Suprapubic skin (tissue), 4 donors: ENCODE measurements at places on chromosomes 1 and 21. TPM values are rescaled to one million over a fixed set of nuclear protein-coding genes. Genes with fewer than 3 reads are reported as not detected.
A peak's percentile ranks its signal among the peaks of the same experiment; 100 is the strongest.

Gene VHLL
- not detected for total RNA-seq

Gene FCRL2
- total RNA-seq = not detected

Gene S100A6
- total RNA-seq = 258 TPM

Gene ZNF593OS
- total RNA-seq = not detected

DNA sequence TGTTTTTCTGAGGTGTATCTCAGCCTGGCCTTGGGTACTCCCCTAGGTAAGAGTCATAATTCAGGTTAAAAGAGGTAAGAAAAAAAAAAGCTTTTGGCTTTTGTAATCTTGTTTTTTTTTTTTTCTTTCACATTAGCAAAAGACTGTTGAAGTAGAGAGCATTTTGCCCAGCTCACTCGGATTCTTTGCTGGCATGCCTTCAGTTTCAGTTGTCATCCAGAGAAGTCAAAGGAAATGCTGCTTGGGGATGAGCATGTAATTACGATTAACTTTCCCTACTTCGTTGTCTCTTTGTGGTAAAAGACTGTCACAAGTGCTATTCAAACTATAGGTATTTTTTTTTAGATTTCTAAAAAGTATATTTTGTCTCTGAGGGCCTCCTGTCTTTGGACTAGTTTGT lies 6.3 kb downstream of the BACH1 start:
- no peak for DNase-seq

- DNase-seq = no peak
These were observed 99.7 kb downstream of the JAK1 start for GRCh38 chr1:64866689-64867088.

- DNase-seq = no peak
These were observed 215.7 kb upstream of the IRF2BP2 start for GRCh38 chr1:234825498-234826165.

- DNase-seq = no peak
These were observed 10.2 kb upstream of the TOMM20 start for GRCh38 chr1:235138821-235139220.

DNA sequence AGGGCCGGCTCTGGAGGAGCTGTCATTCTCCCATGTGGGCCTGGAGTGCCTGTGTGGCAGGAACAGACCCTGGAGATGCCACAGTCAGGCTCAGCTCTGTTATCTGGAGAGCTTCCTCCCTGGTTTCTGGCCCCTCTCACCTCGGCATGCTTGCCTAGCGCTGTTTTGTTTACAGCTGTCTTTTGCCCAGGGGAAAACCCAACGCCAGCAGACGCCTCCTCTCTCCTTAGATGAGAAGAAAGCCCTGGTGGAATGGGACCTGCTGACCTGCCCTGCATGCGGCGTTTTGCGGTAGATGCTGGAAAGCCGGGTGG lies 104.9 kb downstream of the CRYAA start:
- DNase-seq = no peak

- DNase-seq = no peak
These were observed 300 bp downstream of the USP24 start for GRCh38 chr1:55214934-55215193.

GRCh38 chr1:24095140-24095859 lies 16.6 kb downstream of the MYOM3 start:
- no peak for DNase-seq

DNA sequence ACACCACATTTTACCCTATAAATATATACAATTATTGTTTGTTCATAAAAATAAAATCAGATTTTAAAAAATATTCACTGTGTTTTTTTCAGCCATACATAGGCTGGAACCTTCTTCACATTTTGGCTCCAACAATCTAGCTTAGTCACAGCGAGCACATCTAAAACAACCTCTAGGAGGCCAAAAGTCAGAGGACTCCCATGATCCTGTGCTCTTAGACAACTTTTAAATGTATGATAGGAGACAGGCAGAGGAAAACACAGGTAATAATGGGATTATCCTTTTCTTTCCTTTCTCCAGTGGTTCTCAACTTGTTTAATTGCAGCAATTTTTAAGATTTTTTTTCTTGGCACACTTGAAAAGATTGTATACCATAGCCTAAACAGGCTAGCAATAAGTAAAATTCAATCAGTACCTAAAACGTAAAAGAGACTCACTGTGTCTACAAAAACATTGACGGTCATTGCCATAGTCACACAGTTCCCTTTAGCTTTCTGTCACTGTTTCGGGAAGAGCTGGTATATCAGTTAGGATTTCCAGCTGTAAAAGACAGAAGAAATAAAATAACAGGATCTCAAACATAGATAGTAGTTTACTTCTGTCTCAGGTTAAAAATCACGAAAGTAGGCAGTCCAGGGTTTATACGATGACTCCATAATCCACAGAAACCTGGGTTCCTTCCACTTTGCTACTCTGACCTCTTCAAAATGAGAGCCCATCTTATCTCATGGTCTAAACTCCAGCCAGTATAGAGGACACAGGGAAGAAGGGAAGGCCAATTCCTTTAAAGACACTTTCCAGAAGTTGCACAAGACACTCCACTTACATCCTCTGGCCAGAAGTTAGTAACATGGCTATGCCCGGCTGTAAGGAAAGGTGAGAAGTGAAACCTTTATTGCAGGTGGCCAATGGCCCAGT lies 39.2 kb upstream of the CR1L start:
- no peak for DNase-seq

DNA sequence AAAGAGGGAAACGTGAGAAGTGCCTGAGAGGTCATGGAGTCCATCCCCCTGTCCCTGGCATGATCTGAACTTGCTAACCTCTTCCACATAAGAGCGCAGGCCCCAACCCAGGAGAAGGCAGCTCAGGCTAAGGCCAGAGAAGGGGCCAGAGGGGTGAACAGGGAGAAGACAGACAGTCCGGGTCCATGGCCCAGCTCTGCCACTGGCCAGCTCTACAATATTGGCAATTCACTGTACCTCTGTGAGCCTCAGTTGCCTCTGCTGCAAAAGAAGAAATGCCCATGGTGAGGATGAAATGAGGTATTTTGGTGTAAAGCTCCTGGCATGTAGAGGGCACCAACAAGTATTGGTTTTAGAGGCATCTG lies 72.3 kb downstream of the CAMK2N1 start:
- no peak for DNase-seq

DNA sequence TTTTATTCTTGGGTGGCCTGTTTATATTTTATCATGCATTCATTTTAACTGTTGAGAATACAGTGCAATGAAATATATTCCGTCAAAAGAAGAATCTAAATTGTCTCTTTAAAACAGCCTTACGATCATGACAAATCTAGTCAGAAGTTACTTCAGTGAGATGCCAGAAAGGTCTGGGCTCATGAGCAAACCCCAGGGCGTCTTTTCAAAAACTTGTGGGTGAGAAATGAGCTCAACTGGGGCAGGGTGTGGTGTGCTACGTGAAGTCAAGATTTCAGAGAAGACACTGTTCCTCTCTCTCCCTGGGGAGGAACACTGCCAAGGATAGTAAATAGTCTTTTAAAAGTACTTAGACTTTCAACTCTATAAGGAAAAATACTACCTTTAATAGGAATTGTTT lies 13.4 kb upstream of the UAP1 start:
- peak; percentile 82 for DNase-seq
